Astrocyte of the hippocampus (primary cell): ENCODE measurements at places on chromosomes 2 and 18.

DNA sequence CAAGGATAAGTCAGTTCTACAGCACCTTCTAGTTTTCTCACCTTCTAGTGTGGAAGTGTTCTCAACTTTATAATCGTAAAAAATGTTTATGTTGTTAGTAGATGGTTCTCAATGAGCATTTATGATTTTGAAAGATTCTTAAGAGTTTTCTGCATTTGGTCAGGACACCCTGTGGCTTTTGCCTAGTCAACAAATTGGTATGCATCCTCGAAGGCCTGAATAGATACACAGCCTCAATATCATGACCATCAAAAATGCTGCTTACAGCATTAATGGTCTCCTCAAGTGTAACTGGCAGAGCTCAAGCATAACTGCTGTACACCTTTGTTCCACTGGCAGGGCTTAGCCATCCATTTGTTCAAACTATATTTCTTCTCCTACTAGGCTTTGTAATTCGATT, 96.7 kb downstream of the CRACDL start:
- peak; percentile 10 for DNase-seq

- peak; percentile 6 for DNase-seq
These were observed 11.6 kb downstream of the ITGA4 start for GRCh38 chr2:181468811-181469210.

- DNase-seq, result no peak
These were observed 253.2 kb downstream of the GLI2 start for GRCh38 chr2:120988700-120989511.

- DNase-seq, result peak; percentile 42
These were observed 638 bp downstream of the RPS7 start for GRCh38 chr2:3575534-3576262.

DNA sequence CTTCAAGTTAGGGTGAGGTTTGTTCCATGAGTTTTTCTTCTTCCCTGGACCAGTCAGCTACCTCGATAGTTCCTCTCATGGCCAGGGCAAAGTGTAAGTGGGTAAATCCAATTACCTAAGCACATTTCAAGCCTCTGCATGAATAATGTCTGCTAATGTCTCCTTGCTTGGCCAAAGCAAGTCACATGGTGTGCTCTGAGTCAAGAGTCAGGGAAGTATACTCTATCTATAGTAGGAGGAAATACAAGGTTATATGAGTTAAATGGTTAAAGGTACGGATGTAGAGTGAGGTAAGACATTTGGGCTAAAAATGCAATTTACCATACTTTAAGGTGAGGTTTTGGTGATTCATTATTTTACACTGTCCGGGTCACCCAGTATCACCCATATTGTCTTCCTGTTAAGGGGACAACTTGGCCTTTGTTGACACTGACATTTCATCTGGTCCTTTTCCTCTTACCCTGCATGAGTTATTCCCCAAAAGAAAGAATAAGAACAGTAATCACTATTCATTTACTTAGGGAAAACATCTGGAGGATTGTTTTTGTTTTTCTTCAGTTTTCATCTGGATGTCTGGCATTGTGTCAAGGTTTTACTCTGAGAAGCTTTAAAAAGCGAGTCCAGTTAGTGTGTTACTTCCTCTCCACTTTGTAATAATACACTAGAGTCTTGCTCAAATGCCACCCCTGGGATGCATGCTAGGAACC, 405.5 kb downstream of the RND3 start:
- DNase-seq, result no peak

GRCh38 chr2:71711133-71711855, 257.9 kb downstream of the DYSF start:
- no peak for DNase-seq

- no peak for DNase-seq
These were observed 9.5 kb upstream of the NAT8 start for GRCh38 chr2:73651591-73652230.

- no peak for DNase-seq
These were observed 403.7 kb upstream of the MEIS1 start for GRCh38 chr2:66031236-66031635.

- DNase-seq, result no peak
These were observed 256.4 kb upstream of the TCF4 start for GRCh38 chr18:55844382-55844781.
